Lung microvascular endothelial cell (primary cell): ENCODE measurements at places on chromosomes 6 and 20. TPM values are rescaled to one million over a fixed set of nuclear protein-coding genes. Genes with fewer than 3 reads are reported as not detected.

SUMO4 gene
- total RNA-seq, result 0.44 and 1.2 TPM in 2 replicates

NOX3 gene
- total RNA-seq, result not detected in 2 replicates

GDAP1L1 gene
- not detected in 2 replicates for total RNA-seq

PREX1 gene
- 33.1 and 42.9 TPM in 2 replicates for total RNA-seq

ZNF165 gene
- total RNA-seq, result 0.20 and 0.22 TPM in 2 replicates

TNFRSF21 gene
- total RNA-seq, result 49.6 and 51.9 TPM in 2 replicates

CLVS2 gene
- not detected in 2 replicates for total RNA-seq

GHRH gene
- not detected in 2 replicates for total RNA-seq

- DNase-seq, result no peak
These were observed 397.2 kb downstream of the SAMD5 start for GRCh38 chr6:147905711-147906110.

- peak; percentile 18 for DNase-seq
These were observed 1326.3 kb upstream of the GJE1 start for GRCh38 chr6:140806431-140806830.

- DNase-seq, result no peak
These were observed 54.2 kb downstream of the OGFRL1 start for GRCh38 chr6:71342772-71343171.

DNA sequence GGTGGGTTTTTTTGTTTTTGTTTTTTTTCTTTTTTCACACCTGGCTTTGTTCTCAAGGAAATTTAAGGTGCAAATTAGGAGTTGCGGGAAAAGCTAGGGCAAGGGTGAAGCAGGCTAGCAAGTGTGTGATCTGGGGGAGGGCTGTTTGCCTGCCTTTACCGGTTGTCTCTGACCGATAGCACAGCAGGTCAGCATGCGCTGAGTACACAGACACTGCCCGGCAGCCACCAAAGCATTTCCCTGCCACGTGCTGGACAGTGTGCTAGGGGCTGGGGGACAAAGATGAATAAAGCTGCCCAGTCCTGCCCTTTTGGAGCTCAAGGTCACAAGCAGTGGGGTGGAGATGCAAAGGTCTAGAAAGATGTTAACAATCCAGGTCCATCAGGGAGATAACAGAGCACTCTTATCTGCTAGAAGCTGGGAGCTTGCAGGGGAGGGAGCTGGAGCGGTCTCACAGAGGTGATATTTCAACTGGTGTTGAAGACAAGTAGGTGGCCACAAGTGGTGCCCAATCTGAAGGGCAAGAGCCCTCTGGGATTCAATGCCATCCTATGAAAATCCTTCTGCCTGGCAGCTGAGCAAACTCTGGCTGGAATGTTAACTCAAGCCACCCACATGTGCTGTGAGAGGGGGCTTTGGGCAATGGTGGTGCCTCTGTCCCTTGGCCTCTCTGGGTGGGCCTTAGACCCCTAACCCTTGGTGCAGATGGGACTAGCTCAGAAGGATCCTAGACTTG is 24.5 kb downstream of the TTBK1 start:
- no peak for DNase-seq

DNA sequence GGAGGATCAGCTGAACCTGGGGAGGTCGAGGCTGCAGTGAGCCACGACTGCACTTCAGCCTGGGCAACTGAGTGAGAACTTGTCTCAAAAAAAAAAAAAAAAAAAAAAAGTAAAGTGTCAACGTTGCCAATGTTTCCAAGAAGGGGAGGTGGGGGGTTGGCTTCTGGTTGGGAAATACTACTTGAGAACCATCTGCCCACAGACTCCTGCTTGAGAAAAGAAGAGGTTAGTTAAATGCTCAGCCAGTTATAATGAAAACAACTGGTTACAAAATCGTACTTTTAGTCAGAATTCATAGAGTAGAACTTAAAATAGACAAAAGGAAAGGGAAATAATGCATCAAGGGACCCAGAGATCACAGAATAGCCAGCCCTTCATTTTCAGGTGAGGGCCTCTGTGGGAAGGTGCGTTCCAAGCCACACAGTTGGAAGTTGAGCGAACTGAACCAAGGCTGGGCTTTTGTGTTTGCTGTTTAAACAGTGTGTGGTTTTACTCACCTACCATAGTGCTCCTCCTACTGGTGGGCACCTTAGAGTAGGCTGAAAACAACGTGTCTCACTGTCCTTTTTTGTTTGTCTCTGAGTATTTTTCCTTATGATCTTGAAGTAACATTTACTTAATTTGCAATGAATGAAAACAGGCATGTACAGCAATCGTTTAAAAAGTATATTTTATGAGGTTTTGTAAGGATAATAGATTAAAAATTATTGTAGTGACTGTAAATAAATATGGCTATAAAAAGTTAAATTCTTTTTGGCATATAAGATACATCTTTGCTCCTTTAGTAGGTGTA is 200.7 kb downstream of the BCAS1 start:
- peak; percentile 86 for DNase-seq

DNA sequence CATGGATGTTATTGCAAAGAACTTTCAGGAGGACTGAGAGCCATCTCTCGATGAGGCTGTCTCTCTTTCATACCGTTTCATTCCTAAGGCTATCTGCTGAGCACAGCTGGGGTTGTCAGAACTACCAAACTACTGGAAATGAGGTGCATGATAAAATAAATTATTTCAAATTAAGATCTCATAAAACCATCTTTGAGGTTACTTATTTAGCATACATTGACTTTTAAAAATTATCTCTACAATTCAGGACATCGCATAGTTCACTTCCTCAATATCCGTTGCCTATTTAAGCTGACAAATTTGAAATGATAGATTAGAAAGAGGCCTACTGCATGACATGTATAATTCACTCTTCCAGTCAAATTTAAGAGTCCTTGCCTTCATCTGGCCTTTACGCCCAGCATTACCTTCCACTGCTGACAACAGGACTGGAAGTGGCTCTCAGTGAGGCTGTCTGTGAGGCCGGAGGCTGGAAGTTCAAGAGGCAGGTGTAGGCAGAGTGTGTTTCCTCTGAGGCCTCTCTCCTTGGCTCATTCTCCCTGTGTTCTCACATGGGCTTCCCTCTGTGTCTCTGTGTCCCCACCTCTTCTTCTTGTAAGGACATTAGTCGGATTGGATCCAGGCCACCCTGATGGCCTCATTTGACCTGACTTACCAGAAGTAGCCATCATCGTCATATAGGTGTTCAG is 12.8 kb upstream of the DUSP22 start:
- DNase-seq, result no peak

GRCh38 chr6:119067091-119067490 is 11.4 kb downstream of the FAM184A start:
- DNase-seq, result no peak

- DNase-seq, result no peak
These were observed 26.5 kb upstream of the EMILIN3 start for GRCh38 chr20:41392871-41393704.
